ENCODE measurements at places on chromosomes 16 and 17.

DNA sequence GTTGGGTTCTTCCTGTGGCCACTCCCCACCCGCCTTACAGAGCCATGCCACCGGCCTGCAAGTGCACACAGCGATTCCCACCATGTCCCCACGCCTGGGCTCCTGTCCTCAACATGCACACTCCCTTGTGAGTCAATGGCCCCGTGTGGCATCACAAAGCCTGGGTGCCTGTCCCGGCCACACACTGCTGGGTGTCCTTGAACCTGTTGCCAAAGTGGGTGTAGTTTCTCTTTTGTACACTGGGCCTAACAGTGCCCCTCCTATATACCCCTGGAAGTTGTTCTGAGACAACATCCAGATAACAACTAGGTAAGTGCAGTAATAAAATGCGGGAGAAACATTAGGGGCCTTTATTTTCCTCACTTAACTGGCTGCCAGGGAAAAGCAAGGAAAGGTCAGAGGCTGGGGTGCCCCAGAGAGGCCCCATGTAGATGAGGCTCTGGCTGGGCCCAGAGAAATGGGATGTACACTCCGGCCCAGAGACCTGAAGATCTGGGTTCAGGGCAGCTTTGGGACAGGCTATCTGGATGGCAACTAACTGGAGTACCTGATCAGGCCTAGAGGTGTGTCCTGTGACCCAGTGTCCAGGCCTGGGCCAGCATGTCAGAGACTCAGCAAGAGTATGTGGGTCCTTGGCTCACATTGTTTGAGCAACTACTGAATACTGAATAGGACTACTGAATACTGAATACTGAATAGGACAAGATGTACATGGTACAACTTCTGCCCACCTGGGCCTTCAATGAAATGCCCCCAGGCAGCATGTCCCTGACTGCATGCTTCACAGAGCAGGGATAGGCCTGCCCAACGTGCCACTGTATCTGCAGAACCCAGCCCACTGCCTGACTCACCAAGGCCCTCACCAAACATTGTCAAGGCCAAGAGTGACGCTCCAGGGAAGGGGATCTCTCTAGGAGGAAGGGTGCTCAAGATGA, 8.3 kb downstream of the ABCC3 start:
- DNase-seq = no peak

GRCh38 chr17:45640141-45640850, 143.8 kb upstream of the CRHR1 start:
- DNase-seq = peak; percentile 57

GRCh38 chr17:50558941-50559614, 1.4 kb upstream of the CACNA1G start:
- DNase-seq = no peak

DNA sequence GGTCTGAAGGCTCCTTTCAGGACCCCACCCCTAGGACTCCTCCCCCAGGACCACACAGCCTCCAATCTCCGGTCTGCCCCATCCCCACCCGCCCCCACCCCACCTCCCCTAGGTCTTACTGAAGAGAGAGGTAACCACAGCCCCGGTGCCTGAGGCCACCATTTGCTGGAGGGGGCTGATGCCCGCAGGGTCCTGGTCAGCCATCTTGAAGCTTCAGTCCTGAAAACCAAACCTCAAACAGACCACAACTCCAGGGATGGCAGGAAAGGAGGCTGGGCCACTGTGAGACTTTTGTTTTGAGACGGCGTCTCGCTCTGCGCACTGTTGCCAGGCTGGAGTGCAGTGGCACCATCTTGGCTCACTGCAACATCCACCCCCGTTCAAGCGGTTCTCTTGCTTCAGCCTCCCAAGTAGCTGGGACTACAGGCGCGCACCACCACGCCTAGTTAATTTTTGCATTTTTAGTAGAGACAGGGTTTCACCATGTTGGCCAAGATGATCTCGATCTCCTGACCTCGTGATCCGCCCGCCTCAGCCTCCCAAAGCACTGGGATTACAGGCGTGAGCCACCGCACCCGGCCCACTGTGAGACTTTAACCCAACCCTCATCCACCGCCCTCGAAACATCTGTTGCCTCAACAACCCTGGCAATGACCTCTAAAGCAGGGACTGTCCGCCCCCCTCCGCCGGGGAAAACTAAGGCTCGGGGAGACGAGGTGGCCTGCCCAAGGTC, 1.1 kb downstream of the SLC25A39 start:
- DNase-seq = no peak

GRCh38 chr17:28991779-28992178, 14.1 kb downstream of the SEZ6 start:
- no peak for DNase-seq

GRCh38 chr17:12089809-12090384, 69.2 kb downstream of the MAP2K4 start:
- DNase-seq = no peak

DNA sequence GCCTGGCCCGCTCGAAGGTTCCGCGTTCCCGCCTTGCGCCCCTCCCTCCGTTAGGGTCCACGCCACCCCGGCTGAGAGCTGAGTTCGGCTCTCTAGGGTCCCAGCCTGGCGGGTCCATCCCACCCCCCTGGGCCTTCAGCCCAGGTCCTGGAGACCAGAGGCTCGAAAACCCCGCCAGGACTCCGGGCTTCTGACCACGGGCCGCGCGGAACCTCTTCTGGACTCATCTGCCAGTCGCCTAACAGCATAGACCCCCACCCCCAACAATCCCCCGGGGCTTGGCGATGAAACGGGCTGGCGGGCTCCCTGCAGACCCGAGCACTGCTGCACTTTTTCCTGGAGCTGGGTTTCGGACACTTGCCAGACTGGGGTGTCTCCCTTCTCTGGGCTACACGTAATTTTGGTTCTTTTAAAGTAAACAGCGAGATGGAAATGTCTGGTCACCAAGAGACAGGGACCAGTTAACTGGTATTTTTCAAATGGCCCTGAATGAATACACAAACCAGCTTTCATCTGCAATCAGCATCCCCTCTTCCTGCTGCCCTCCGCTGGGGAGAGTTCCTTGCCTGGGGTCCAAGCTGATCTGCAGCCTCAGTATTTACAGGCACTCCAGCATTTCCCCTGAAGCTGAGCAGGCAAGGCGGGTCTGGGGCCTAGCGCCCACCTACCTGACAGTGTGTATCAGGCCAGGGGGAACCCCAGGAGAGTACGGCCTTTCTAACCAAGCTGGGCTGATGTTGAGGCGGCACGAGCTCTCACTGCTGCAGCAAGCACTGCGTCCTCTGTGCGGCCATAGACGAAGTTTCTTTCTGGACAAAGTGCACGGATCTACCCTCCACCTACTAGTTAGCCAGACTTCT, 639 bp upstream of the TRIM65 start:
- peak; percentile 52 for DNase-seq

- DNase-seq = no peak
These were observed 51.2 kb upstream of the MTMR4 start for GRCh38 chr17:58565389-58566311.
